Stimulated activated CD4-positive, alpha-beta T cell treated with anti-CD3 and anti-CD28 coated beads, Interleukin-1b, Interleukin-23, amount 100 ng/mL, for 24 hours (primary cell): ENCODE measurements at places on chromosomes 7 and 10.

GRCh38 chr10:90930971-90931871, 10.3 kb upstream of the ANKRD1 start:
- DNase-seq, result no peak

DNA sequence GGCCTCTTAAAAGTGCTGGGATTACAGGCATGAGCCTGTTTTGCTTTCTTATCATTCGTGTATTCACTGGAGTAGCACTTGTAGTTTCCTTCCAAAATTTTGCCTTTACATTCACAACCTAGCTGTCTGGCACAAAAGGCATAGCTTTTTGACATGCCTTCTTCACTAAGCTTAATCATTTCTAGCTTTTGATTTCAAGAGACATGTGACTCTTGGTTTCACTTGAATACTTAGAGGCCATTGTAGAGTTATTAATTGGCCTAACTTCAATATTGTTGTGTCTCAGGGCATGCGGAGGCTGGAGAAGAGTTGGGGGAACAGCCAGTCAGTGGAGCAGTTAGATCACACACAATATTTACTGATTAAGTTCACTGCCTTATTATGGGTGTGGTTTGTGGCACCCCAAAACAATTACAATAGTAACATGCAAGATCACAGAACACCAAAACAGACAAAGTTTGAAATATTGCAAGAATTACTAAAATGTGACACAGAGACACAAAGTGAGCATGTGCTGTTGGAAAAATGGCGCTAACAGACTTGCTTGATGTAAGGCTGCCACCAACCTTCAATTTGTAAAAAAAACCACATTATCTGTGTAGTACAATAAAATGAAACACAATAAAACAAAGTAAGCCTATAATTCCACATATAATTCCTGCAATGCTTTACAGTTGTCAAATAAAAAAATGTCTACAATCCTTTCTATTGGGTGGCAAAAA, 43.1 kb downstream of the BRAF start:
- DNase-seq, result no peak

DNA sequence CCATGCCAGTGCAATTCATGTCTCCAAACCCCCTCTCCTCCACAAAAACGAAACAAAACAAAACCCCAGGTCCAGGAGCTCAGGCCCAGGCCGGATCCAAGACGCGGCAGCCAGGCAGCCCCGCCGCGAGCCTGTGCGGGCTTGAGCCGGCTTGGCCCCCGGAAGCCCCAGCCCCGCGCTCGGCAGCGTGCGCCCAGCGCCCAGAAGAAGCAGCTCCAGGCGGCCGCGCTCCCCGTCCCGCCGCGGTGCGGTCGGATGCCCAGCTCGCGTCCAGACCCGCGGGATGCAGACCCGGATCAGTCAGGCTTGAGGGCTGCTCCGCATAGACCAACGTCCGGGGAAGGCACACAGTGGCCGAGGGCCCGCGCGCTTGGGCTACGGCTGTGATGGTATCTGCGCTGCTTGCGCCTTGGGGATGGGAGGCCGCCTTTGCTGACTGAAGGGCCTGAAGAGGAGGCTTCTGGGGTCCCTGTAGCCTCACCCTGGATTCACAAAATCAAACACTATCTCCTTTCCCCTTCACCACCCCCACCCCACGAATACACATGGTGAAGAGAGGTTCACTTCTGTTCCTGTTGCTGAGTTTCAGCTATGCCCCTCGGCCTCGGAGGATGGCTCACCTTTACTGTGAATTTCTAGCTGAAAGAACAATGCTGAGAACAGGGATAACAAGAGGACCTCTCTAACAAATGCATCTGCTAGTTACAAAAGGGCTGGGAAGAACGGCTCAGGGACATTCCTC, 79.9 kb upstream of the EN2 start:
- no peak for DNase-seq

DNA sequence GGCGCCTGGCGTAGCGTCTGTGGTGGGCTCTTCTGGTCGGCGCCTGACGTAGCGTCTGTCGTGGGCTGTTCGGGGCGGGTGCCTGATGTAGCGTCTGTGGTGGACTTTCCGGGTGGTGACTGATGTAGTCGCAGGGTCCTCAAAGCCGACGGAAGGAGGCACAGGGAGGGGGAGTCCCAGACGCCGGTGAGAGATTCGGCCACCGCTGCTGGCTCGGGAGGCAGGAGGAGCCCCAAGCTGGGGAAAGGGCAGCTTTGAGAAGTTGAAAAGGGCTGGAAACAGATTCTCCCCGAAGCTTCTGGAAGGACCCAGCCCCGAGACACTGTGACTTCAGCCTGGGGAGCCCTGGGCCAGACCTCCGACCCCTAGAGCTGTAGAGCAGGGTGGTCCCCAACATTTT, 105.7 kb downstream of the DNAJB6 start:
- no peak for DNase-seq

- no peak for DNase-seq
Observed at GRCh38 chr7:107857541-107857912, 33.5 kb upstream of the DLD start.

- DNase-seq, result no peak
Observed at GRCh38 chr7:23469150-23469960, 936 bp downstream of the IGF2BP3 start.

GRCh38 chr7:140212100-140212881, 35.5 kb upstream of the KDM7A start:
- no peak for DNase-seq

DNA sequence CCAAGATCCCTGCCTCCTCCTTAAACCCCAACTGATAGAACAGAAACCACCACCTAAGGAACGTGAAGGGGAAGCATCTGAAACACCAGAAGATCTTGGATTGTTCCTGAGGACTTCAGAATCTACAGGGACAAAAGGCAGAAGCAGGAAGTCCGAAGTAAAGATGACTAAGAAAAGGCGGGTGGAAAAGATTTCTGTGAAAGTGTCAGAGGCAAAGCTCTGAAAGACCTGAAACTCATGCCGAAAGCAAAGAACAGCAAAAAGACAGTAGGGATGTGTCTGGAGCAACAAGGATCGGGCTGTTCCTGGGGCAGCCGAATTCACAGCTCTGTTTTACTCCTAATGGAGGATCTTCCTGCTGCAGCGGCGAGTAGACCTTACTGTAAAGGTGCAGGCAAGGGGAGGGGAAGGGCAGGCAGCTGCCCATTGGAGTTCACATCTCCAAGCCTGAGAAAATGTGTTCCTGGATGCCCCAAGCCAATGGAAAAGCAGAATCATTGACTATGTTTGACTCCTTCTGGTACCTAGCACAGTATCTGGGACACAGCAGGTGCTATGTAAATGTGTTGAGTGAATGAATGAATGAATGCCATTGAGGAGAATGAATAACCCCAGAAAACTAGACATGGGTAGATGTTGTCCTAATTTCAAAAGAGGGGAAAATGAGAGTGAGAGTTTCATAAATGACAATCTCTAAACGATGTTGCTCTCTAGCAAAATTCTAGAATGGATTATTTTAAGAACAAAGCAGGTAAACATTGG, 40.4 kb downstream of the PDIA4 start:
- DNase-seq, result no peak

DNA sequence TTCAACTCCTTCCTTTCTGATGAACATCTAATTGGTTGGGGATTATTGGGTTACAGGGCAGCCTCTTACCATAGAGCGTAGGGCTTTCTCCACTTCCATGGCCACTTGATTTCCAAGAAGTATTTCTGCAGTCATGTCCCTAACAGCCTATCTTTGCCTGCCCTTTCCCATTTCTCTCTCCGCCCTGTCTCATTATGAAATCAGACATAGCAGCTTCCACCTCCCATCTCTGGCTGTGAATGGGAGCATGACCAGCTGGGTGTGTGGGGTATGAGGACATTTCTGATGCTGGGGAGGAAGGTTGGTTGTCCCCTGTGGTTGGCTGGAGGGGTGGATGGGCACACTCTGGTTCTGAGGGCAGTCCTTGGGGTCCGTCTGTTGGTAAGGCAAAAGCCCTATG, 41.2 kb downstream of the ADCYAP1R1 start:
- no peak for DNase-seq

DNA sequence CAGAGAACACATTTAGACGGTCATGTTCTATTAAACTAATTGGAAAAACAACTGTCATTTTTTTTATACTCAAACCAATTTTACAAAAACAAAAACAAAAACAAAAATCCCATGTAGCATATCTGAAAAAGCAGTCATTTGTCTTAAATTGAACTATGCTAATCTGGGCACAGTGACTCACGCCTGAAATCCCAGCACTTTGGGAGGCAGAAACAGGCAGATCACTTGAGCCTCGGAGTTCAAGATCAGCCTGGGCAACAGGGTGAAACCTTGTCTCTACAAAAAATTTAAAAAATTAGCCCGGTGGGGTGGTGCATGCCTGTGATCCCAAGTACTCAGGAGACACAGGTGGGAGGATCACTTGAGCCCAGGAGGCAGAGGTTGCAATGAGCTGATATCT, 253.4 kb downstream of the DOCK4 start:
- no peak for DNase-seq

DNA sequence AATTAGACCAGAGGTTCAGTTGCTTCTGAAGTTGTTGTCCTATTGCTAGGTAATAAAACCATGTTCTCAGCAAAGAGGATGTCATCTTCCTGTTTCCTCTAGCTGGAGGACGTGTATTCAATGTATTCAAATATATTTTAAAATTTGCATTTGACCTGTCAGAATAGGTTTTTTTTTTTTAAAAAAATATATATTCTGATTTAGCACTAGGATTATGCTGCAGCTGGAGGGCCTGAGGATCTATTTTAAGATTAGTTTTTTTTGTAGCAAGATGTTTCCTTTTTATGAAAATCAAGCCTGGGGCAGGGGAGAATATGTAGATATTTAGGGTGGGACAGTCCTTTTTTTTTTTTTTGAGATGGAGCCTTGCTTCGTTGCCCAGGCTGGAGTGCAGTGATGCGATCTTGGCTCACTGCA, 337.0 kb downstream of the FRMD4A start:
- DNase-seq, result no peak

GRCh38 chr10:80186364-80187012, 18.8 kb downstream of the ANXA11 start:
- DNase-seq, result peak; percentile 41

DNA sequence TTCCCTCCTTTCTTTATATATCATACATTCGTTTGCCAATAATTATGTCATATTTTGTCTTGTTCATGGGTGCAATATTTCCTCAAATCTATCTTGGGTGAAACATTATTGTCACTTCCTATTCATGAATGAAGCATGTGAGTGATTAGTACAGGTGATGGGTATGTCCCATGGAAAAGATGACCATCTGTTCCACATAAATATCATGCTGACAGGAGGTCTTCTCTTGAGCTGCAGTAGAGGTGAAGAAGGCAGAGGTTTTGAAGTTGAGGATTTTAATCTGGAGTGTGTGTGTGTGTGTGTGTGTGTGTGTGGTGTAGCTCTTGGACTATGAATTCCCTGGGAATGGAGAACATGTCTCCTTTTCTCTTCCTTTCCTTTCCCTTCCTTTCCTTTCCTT, 350.5 kb upstream of the CHRM2 start:
- DNase-seq, result no peak

DNA sequence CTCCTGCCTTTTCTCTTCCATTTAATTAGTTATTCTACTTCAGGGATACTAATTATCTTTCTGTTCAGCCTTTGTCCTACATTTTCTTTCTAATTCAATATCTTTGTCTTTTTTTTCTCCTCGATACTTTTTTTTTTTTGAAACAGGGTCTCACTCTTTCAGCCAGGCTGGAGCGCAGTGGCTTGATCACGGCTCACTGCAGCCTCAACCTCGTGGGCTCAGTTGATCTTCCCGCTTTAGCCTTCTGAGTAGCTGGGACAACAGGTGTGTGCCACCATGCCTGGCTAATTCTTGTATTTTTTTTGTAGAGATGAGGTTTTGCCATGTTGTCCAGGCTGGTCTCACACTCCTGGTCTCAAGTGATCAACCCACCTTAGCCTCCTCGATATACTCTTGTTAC, 38.9 kb downstream of the CCSER2 start:
- DNase-seq, result no peak

- no peak for DNase-seq
Observed at GRCh38 chr7:85261336-85261735, 74.5 kb upstream of the SEMA3D start.

- DNase-seq, result no peak
Observed at GRCh38 chr7:116591202-116592040, 66.6 kb downstream of the CAV1 start.

DNA sequence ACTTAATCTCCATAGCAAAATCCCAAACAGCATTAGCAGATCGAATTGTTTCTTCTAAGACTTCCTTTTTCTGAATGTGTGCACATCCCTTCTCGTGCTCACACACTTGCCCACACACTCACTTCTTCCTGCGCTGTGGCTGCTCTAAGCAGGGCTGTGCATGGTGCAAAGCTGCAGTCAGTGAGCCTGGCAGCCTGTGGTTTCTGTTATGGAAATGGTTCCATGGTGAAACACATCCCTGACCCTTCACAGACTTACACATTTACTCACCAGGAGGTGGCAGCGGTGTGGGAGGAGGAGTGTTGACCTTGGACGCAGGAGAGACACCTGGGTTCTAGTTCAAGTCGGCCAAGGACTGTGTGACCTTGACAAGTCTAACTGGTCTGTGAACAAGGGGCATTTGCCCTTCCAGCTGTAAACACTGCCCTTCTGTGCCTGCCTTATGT, 24.9 kb downstream of the MTURN start:
- no peak for DNase-seq

GRCh38 chr10:60140651-60141632, 234.6 kb upstream of the CCDC6 start:
- DNase-seq, result no peak

DNA sequence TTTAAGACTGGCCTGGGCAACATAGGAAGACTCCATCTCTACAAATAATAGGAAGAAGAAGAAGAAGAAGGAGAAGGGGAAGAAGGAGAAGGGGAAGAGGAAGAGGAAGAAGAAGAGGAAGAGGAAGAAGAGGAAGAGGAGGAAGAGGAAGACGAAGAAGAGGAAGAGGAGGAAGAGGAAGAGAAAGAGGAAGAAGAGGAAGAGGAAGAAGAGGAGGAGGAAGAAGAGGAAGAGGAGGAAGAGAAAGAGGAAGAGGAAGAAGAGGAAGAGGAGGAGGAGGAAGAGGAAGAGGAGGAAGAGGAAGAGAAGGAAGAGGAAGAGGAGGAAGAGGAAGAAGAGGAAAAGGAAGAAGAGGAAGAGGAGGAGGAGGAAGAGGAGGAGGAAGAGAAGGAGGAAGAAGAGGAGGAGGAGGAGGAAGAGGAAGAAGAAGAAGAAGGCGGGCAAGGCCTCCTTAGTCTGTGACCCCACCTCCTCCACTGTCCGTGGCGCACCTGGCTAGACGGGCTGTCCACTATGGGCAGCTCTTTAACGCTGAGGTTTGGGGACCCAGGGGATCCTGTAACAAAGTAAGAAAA, 28.8 kb upstream of the ZFAND2A start:
- no peak for DNase-seq

DNA sequence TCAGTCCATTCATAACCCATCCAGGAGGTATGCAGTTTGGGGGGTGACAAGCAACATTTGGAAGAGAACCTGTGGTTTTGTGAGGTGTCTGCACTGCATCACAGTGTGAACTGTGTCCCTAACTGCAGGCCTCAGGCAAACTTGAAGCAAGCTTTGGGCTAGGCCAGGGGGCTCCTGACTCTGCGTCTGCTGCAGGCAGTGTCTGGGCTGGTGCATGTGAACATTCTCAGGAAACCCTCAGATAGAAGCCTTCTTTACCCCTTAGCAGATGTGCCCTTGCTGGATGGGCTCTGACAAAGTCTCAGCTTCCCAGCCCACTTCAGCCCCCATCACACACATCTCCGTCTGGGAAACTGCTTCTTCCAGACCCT, 61.0 kb downstream of the VIPR2 start:
- DNase-seq, result no peak

GRCh38 chr10:130352291-130352645, 216.1 kb downstream of the GLRX3 start:
- no peak for DNase-seq

GRCh38 chr7:7895754-7896153, 72.8 kb upstream of the GLCCI1 start:
- DNase-seq, result no peak
